Activated CD4-positive, alpha-beta T cell treated with anti-CD3 and anti-CD28 coated beads, Interleukin-10, Interleukin-2, amounts not matched to agents 100 ng/mL and 50 ng/mL, durations not matched to agents 16 hours and 8 hours (primary cell): ENCODE measurements at places on chromosomes 2 and 18.

DNA sequence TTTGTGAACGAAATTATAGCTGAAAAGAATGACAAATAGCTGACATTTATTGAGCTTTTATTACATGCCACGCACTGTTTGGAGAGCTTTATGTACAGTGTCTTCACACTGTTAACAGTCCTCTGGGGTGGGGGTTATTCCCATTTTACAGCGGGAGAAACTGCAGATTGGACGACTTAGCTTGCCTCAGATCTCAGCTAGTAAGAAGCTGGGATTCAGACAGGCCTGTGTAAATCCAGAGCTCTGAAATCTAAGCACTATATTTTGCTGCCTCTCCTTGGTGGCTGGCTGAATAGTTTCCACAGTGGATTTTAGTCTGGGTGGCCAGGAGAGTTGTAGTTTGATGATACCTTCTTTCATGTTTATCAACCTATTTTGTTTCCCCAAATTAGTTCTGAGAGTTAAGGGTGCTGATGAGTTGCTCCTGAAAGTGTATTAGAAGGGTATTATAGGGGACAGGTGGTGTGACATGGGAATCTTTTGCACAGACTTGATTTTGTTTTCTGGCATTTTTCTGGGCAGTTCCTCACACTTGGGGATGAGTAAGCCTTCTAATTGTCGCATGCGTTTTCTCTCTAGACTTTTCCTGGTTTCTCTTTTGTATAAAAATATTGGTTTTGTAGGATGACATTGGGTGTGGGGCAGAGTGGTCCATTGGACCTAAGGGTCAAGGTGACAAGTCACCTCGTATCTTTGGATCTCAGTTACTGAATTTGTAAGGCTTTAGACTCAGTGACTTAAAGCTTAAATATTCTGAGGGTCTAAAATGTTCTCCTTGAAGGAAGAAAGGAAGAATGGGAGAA lies 1.5 kb downstream of the ACSL3 start:
- no peak for DNase-seq

DNA sequence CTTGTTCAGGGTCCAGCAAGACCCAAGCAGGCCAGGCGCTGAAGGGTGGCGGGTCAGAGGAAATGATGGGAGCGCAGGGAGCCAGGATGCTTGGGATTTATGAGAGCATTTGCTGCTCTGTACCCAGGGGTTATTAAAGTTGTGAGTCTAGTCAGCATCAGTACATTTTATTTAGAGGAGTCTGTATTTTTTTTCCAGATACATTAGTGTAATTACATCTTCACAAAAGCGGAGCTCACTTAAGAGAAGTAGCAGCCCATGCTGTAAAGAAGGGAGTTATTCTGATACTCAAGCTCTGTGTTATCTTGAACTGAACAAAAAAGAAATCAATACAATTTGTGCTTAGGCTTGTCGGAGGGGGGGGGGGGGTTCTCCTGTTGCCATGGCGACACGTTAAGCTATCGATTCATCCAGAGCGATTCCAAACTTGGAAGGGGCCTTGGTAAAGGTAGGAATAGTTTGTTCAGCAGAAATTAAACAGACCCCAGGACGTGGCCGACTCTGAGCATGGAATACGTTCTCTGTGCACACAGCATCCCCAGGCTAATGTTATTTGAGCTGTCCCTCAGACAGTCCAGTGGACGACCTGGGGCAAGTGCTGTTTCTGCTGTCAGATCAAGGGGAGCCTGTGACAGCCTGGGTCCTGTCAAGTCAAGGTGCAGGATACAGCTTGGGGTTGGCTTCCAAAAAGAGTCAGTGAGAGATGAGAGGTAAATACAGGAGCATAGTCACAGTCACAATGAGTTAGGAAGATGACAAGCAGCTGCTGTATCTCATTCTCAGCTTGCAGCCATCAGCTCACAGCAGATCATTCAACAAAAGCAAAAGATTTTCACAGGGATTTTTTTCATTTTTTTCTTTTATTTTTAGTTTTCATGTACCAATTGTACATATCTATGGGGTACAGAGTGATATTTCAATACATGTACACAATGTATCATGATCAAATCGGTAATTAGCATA lies 387.6 kb downstream of the DCDC2C start:
- no peak for DNase-seq

DNA sequence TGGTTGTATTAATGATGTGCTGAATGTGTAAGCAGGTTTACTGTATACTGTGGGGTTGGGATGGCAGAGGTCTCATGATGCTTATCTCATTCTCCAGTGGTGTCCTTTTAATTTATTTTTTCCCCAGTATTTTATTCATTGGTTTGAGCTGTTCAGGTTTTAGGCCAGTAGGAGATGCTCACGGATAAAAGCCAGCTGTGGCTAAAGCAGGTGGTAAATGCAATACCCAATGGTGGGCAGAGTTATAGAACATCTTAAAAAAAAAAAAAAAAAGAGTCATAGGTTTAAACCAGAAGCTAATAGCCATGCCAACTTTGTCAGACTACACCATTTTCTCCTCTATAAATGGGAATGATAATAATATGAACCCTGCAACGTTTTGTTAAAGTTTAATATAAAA lies 57.8 kb upstream of the NEUROD1 start:
- no peak for DNase-seq

- no peak for DNase-seq
These were observed 83.3 kb downstream of the PDE11A start for GRCh38 chr2:177989029-177989885.

DNA sequence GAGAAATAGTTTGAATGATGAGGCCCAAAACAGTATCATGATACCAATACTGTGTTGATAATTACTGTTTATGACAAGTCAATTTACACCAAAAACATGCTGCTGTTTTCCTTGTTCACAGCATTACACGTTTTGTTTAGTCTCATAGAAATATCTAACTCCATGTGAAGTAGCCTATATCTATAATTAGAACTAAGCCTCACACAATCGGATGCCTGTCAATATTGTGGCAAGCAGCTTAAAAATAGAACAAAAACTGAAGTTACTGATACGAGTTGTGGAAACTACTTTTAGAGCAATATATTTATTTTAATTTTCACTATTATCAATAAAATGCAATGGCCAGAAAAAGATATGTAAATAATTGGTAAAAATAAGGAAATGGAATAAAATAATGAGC lies 470.8 kb downstream of the ZEB2 start:
- DNase-seq: no peak

DNA sequence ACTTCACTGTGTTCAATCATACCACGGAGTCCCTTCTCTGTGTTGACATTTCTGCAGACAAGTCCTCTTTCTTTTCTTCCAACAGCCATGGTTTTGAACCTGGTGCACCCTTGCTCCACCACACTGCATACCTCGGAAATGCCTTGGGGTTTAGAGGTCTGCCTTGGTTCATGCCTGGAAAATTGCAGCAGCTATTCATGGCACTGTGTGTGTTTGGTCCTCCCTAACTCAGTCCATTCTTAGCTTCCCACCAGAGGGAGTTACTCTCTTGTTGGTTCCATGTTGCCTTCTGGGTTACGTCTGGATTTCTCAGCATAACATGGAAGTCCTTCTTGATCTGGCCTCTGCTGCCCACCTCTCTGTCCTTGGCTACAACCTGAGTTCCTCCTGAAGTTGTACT lies 206.0 kb downstream of the FHOD3 start:
- DNase-seq: no peak

- no peak for DNase-seq
These were observed 800.0 kb upstream of the FANCL start for GRCh38 chr2:59041139-59041538.

- DNase-seq: no peak
These were observed 271.3 kb downstream of the CYRIA start for GRCh38 chr2:16394072-16394985.

DNA sequence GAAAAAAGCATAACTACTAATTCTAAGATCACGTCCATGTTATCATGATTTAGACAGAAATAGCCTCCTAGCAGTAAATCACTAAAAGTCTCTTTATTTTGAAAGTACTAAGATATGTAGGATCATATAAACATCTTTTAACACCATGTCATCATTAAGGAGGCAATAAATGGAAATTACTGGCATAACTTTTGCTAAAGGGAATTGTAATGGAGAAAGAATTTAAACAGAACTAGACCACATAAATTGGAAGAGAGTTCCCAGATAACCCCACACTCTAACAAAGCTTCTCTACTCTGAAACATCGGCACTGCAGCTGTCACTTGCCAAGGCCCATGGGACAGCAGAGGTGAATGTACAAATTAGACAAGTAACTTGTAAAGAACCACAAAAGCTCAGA lies 29.5 kb downstream of the STK39 start:
- no peak for DNase-seq

DNA sequence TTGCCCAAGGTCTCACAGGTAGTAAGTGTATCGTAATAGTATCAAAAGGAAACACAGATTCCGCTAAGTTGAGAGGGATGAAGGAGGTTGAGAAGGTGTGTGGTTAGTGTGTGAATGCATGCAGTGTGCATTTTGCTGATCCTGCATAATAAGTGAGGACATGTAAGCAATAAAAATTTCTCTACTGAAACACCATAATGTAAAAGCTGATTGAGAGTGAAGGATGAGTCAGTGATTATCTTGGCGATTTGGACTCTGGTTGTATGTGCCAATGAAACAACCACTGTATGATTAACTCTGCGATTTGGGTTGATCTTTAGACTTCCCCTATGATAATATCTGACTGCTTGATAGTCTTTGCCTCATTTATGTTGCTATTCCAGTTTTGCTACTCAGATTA lies 16.7 kb upstream of the ADGRF3 start:
- peak; percentile 38 for DNase-seq

DNA sequence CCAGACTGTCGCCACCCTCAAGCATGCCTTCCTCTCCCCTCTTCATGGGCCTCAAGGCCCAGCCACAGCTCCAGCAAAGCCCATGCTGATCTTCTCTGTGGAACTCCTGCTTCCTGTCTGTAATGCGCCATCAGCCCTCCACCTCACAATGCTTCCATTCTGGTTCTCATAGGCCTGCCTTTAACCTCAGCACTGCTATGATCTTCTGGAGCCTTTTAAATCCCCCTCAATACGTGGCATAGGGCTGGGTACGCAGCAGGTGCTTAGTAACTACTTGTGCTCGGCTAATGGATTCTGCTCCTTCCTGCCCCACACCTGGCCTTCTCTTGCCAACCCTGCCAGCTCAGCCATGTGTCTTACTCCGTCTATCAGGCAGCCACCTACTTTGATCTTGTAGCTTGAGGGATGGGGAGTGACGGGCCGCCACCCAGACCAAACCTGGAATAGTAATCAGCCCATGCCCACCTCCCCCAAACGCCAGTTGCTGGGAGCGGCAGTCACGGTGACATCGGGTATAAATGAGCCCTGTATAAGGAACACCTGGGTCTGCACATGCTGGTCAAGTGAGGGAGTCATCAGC lies 106.7 kb upstream of the MCFD2 start:
- DNase-seq: no peak

DNA sequence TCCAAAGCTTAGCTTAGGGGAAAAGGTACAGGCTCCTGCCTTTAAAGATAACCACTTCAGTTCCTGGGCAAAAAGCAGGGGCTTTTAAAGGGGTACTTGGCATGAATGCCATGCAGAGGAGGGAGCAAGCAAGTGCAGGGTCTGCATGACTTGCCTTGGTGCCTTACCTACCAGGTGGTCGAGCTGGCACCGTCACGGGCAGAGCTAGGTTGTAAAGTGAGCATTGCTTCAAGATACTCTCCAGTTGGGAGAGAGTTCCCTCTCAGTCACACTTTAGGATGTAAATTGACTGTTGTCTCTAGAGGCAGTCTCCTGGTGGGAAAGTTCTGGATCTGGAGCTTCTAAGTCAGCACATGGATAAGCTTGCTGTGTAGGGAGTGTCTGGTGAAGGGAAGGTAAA lies 58.6 kb upstream of the MCFD2 start:
- DNase-seq: no peak

GRCh38 chr18:7071600-7071999 lies 46.0 kb downstream of the LAMA1 start:
- no peak for DNase-seq

DNA sequence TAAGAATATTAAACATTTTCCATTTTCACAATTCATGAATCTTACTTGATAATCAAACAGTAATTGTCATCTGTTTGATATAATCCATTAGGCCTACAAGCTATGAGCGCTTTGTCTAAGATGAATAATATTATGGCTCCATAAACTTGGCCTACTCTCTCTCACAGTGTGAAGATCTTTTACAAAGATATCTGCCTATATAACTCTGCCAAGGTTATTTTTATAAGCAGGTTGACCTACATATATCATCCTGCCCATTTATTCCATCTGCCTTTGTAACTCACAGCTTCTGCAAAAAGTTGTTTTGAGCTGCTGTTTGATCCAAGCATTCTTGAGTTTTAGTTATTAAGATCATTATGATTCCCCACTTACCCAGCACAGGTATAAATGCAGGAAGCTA lies 158.3 kb downstream of the PDE11A start:
- DNase-seq: no peak

DNA sequence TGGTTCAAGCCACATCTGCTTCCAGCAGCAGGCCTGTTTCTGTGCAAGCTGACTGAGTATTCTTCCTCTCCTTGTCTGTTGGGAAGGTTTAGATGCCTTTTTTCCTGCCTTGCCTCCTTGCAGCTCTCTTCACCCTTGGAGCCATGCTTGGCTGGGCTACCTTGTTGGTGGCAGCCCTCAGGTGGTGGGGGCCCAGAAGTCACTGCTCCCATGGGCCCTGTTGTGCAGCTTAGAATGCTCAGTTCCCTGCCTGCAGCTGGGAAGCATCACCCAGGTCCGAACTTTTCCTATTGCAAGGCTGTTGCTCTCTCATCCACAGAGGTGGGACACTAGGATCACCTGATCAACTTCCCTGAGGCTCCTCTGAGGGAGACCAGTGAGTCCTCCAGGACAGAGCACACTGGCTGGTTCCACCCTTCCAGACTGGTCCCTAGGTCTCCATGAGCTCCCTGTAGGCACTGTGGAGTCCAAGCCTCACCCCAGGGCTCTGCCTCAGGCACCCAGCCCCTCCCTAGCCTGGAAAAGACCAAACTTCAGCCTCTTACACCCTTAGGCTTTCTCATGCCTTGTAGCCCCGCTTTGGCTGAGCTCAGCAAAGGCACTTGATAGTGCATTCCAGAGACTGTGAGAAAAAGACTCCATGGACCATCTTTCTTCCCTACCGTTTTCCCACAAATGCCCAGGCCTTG lies 219.3 kb upstream of the SH3BP4 start:
- no peak for DNase-seq

DNA sequence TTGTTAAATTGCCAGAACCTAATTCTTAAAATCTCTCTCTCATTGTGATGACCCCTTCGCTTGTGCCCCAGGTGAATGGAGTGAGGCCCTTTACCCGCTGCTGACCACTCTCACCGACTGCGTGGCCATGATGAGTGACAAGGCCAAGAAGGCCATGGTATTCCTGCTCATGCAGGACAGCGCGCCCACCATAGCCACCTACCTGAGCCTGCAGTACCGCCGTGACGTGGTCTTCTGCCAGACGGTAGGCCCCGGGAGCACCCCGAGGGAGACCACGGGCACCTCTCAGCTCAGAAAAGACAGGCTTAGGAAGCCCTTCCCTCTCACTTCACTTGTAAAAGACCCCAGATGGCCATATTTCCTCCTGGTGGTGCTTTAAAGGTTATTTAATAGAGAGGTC lies 44.9 kb downstream of the COA5 start:
- no peak for DNase-seq

- no peak for DNase-seq
These were observed 298.0 kb downstream of the DSEL start for GRCh38 chr18:67218556-67218955.

- DNase-seq: no peak
These were observed 119.6 kb upstream of the EPAS1 start for GRCh38 chr2:46177461-46178089.
